Suppressor macrophage treated with lipopolysaccharide for 1 hour (primary cell): ENCODE measurements at places on chromosomes 2 and 18.

GRCh38 chr2:150271952-150272802 lies 215.3 kb downstream of the RND3 start:
- DNase-seq: no peak

DNA sequence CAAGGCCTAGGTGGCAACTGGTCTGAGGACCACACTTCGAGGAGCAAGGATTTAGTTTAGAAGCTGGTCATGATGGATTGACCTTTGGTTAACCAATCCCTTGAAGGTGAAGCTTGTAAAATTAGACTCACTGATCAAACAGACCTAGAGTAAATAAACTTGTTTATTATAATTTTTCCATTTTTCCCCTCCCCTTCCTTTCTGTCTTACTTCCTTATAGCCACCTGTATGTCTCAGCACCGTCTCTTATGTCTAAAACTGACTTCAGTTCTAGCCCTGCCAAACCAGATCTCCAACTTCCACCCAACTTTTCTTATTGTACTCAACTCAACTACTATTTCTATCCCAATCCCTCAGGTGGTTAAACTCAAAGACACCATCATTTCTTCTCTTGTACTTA lies 92.8 kb upstream of the THOC1 start:
- no peak for DNase-seq

DNA sequence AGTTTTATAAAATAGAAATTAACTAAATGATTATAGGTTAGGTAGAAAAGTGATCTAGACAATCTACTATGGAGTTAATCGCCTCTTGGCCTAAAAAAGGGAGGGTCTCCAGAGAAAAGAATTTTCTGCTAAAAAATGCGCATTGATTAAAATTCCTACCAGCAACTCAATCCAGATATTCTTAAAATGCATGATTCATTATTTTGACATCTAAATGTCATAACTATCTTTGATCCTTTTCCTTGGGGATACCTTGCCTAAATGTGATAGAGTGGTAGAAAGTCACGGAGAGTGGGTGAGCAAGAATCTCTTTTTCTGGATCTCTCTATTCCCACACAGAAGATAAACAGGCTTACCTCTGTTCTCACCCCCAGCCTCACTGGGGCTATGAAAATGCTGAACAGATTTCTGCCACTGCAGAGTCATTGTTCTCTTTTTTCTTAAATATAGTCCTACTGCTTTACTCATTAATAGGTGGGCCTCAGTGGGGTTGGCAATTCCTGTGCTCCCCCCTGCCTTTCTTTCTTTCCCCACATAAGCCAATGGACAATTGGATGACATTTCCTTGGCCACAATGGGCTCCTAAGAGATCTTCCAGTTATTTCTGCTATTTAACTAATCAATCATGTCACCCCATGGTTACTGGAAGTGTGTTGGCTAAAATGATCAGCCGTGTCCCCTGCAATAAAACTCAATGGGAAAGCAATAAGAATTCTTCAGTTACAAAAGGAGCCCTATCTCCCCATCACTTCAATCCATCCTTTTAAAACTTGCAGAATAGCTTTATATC lies 5.8 kb upstream of the ASXL3 start:
- no peak for DNase-seq

DNA sequence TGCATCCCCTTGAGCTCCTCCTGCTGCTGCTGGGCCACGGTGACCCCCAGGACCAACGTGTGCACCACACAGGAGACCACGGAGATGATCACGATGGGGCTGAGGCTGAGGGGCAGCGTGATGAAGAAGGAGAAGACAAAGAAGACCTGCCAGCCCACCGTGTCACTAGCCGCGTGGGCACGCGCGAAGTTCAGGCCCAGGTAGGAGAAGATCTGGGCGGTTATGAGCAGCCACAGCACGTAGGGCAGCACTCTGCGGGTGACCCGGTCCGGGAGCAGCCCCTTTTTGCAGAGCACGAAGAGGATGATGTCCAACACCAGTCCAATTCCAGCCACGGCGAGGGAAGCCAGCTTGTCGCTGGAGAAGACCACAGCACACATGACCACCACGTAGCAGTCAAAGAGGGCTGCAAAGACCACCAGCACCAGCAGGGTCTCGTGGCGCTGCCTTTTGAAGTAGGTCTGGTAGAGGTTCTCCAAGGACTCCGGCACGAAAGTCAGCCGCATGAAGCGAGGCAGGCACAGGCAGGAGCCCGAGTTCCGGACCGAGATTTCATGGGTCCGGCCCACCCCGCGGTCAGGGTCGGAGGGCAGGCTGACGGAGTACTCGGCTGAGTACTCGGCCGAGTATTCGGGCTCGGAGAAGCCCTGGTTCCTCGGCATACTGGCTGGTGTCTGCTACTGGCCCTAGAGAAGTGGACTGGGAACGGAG lies 1.6 kb downstream of the ADCY3 start:
- DNase-seq: no peak

GRCh38 chr2:68911709-68912108 lies 40.5 kb upstream of the BMP10 start:
- no peak for DNase-seq
